ENCODE measurements at places on chromosomes 2 and 18.

- no peak for DNase-seq
Observed at GRCh38 chr2:10303181-10303693, 533 bp downstream of the HPCAL1 start.

DNA sequence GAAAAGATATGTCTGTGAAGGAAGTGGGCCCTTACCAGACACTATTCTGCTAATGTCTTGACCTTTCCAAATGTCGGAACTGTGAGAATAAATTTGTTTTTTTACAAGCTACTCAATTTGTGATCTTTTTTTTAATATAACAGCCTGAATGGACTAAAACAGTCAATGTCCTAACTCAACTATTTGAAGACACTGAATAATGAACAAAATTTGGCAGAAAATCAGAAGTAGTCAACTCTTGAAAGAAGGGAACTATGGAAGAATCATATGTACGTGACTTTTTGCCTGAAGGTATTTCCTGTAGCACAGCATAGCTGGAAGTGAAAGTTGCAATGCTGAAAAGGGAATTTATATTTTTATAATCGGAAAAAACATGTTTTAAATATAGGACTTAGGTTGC, 351.8 kb upstream of the TFPI start:
- DNase-seq: no peak

- DNase-seq: no peak
Observed at GRCh38 chr18:26482569-26482968, 65.8 kb downstream of the KCTD1 start.

DNA sequence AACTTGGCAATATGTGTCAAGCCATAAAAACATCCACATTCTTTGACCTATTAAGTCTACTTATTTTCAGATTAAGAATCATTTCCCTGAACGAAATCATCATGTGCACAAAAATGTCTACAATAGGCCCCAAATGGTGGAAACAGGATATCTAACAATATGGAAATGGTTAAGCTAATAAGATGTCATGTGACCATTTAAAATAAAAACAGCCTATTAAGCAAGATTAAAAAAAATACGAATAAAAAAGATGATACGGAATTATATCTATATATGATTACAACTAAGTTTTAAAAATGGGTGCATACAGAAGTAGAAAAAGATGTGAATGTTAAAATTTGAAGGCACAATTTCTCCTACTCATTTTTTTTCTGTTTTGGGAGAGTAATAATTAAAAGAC, 118.6 kb upstream of the ACVR1C start:
- DNase-seq: no peak

DNA sequence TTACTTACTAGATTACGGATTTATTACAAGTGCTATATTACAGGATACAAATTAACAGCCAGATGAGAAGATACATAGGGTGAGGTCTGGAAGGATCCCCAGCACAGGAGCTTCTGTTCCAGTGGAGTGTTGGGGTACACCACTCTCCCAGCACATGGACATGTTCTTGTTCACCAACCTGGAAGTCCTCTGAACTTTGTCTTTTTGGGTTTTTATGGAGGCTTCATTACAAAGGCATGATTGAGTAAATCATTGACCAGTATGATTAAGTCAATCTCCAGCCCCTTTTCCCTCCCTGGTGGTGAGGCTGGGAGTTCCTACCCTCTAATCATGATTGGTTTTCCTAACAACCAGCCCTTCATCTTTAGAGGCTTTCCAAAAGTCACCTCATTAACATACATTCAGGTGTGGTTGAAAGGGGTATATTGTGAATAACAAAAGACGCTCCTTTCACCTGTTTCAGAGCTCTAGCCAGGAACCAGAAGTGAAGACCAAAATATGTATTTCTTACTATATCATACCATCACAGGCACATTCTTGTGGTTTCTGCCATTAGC, 38.3 kb downstream of the APLF start:
- no peak for DNase-seq

GRCh38 chr2:134365356-134365755, 111.5 kb downstream of the MGAT5 start:
- DNase-seq: no peak

GRCh38 chr2:138078153-138078552, 113.9 kb downstream of the HNMT start:
- no peak for DNase-seq

- no peak for DNase-seq
Observed at GRCh38 chr2:69067026-69067630, 54.1 kb downstream of the ANTXR1 start.

GRCh38 chr2:146916914-146917313, 927.9 kb upstream of the ACVR2A start:
- DNase-seq: no peak

- peak; percentile 71 for DNase-seq
Observed at GRCh38 chr18:62982600-62983251, 267.4 kb downstream of the PHLPP1 start.

DNA sequence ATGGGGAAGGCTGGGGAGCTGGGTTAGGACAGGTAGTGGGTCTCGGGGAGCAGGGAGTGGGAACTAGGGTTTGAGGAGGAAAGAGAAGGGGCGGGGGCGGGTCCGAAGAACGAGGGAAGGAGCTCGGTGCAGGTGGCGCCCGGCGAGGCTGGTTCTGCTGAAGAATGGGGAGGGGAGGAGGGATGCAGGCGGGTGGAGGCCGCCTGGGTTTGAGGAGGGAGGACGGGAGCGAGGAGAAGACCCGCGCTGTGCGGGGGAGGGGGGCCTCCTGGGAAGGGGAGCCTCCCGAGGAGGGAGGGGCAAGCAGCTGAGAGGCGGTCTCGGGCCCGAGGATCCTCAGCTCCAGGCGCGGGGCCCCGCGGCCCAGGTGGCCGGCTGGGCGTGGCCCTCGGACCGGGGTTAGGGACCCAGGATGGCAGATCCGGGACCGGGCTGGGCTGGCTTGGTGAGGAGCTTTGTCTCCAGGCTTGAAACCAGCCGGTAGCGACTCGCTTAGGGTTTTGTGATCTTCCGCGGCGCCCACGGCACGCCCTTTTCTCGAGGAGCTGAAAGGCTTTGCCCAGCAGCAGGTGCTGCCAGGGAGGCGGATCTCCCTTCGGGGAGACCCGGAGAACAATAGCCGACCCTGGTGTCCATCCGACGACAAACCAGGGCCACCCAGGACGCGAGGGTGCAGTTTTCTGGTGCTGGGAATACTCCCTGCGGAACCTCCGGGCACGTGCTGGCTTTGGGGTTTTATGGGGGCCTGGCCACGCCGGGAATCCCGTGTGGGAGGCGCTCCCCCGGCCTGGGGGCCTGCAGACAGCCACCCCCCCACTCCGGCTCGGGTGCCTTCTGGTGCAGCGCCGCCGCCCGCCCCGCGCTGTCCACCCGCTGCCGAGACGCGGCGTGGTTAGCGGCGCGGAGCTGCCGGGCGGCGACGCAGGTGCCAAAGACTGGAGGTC, 1.4 kb downstream of the DPYSL5 start:
- DNase-seq: no peak

DNA sequence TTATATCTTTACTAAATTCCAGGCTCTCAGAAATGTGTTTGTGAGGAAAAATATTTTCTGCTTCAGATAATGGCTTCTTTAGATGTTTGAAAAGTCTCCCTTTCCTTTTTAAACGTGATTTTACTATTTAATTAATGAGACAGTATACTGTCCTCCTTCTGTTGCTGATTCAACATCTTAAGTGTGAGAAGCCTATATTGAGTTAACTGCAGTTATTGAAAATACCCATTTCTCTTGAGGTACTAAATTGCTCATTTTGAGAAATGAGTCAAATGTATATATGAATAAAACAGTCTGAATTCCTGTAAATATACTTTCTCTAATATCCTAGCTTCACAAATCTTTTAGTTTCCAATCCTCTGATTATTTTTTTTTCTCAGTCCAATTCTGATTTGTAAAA, 470.2 kb downstream of the PTPRM start:
- no peak for DNase-seq
